ENCODE measurements at places on chromosomes 5 and 9.

DNA sequence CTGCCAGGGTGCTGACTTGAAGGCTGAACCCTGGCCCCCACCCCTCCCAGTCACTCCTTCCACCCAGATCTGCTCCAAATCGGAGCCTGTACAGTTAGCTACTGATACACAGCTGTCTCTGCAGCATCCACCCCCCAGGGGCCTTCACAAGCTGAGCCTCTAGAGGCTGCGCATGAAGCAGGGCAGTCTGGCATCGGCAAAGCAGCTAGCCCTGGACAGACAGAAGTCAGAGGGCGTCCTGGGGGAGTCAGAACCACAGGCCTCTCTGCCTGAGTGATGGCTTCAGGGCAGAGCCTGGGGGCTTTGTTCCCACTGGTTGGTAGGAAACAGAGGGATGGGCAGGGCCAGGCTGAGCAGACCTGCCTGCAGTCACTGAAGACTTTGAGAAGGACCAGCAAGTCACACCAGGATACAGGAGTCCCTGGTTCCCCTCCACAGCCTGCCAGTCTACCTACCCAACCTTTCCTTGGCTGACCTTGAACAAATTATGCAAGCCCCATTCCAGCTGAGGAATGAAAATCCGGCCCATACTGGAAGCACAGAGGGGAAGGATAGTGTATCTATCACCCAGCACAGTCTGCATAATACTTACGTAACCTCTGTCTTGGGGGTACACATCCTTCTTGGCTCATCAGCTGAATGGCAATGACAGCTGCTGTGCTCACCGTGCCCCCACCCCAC lies 8.8 kb downstream of the VDAC1 start:
- DNase-seq: no peak

- peak; percentile 71 for DNase-seq
Observed at GRCh38 chr5:74767579-74767913, 497 bp downstream of the NSA2 start.

- no peak for DNase-seq
Observed at GRCh38 chr9:112104901-112105300, 70.2 kb downstream of the SUSD1 start.

- DNase-seq: peak; percentile 69
Observed at GRCh38 chr5:54438620-54439389, 16.7 kb upstream of the HSPB3 start.

- DNase-seq: peak; percentile 22
Observed at GRCh38 chr9:114516913-114517312, 11.6 kb upstream of the WHRN start.

DNA sequence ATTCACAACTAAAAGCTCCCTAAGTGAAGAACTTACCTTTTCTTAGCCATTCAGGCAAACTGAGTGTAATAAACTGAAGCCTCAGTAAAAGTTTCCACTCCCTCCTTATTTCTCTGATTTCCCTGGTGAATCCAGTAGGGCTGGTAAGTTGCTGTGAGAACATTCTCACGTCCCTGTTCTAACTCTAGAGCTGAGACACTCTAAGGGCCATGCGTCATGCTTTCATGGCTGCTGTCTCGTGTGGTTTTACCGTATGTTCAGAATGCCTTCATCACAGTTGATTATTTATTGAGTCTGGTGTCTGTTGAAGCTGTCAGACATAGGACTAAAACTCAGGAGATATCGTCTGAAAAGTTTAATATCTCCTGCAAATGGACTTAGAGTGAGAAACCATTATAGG lies 1.3 kb downstream of the OR2S2 start:
- DNase-seq: no peak

GRCh38 chr9:131759017-131759647 lies 19.3 kb upstream of the RAPGEF1 start:
- no peak for DNase-seq

DNA sequence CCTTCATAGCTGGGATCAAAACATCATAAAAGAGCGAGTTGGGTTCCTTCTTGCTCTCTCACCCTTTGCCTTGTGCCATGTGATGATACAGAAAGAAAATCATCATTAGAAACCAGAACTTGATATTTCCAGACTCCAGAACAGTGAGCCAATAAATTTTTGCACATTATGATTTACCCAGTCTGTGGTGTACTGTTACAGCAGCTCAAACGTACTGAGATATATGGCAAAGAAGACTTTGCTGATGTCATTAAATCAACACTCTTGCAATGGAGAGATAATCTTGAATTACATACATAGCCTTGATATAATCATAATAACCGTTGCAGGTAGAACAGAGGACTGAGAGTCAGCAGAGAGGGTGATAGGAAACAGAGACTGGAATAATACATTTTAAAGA lies 1271.6 kb downstream of the CDH12 start:
- DNase-seq: no peak

DNA sequence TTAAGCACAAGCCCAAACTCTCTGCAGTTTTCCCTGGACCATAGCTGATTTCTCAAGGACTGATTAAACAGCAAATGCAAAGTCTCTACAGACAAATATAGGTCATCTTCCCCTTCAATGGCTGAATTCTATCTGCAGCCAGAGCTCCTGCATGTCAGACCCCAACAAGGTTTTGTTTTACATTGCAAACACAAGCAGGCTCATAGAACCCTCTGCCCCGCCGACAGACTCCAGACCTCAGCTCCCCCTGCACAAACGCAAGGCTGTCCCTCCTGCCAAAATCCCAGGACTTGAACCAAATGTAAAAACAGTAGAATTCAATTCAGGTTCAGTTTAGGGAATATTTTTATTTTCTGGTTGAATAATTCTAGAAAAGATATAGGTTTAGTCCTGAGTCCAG lies 526.7 kb upstream of the TRPC7 start:
- no peak for DNase-seq

- DNase-seq: peak; percentile 5
Observed at GRCh38 chr9:92463984-92464383, 18.3 kb downstream of the ASPN start.

GRCh38 chr9:93955111-93955980 lies at the start of gene BARX1:
TSS of gene BARX1 (minus strand) at chr9:93955355. CDS start at chr9:93955146, 209 bp downstream.
- DNase-seq: no peak

DNA sequence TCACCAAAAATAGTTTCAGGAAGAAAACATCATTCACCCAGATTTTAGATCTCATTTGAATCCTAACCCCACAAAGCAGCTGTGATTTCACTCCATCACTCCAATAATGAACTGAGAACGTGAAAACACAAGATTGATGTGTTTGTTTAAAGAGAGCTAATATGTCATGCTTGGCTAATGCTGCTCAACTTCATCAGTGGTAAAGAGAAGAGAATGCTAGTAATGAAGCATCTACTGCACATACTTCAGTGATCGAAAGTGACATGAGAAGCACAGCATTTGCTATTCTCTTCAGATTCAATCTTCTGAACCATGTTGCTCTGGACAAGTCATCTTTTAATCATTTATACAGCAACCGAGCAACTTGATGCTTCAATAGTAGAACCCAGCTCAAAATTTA lies 874.7 kb downstream of the EFNA5 start:
- DNase-seq: no peak

GRCh38 chr9:81470864-81471263 lies 218.5 kb downstream of the TLE1 start:
- DNase-seq: no peak

DNA sequence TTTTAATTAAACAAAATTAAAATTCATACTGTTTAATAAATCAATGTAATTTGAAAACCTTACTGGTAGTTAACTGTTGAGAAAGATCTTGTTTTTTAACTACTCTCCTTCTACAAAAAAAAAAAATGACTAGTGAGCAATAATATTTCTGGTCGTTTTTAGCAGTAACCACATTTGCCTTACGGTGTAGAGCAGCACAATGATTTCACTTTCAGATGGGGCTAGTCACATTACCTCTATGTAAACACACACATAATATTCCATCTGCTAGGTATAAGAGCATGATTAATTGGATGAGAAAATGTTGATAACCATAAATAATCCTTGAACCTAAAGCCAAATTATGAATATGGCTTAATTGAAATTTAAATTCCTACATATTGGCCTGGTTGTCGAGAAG lies 198.1 kb downstream of the CHSY3 start:
- no peak for DNase-seq

- no peak for DNase-seq
Observed at GRCh38 chr9:69193685-69194032, 19.6 kb downstream of the TJP2 start.

- DNase-seq: peak; percentile 66
Observed at GRCh38 chr5:154714266-154714986, 40.8 kb upstream of the LARP1 start.

GRCh38 chr9:120920806-120921178 lies 5.8 kb downstream of the TRAF1 start:
- peak; percentile 54 for DNase-seq

DNA sequence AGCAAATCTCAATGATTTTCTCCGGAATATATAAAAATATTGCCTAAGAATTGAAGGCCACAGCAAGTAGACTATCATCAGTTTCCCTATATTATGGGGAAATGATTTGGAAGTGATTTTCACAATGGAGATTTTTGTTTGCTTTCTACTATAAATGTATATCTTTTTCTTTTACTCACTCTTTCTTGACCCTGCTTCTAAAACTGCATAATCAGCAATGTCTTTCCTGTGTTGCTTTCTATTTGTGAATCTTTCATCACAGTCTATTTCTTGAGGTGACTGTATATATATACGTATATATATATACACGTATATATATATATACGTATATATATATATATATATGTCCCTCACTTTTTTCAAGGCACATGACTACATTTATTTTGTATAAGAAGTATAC lies 622.6 kb downstream of the DTWD2 start:
- no peak for DNase-seq

- no peak for DNase-seq
Observed at GRCh38 chr9:101593345-101593744, 1.4 kb downstream of the PPP3R2 start.

GRCh38 chr9:86126998-86127972 lies 27.9 kb upstream of the GOLM1 start:
- DNase-seq: no peak

DNA sequence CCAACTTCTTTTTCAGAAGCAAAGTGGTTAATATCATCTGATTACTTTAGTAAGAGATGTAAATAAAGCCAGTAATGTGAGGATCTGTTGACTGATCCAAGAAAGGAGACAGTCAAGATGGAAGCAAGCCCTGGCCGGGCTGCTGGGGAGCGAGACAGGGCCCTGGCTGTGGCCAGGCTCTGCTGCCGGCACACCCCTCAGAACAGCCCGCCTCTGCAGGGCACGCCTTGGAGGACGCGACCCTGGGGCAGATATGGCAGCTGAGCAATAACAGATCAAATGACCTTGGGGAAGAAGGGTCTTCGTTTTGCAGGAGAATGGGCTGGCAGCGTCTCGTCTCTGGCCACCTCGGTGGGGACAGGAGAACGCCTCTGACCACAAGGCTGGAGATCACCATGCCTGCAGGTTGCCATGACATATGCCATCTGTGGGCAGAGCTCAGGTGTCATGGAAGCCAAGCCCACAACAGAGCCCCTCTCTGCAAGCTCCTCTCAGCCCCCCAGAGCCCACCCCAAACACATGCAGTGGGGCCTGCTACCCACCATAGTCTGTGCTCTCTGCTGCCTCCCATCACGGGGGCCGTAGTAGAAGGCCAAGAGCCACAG lies 206.5 kb downstream of the FANCC start:
- no peak for DNase-seq

GRCh38 chr5:132854301-132854700 lies 12.0 kb downstream of the GDF9 start:
- no peak for DNase-seq

All from suppressor macrophage (primary cell).